ENCODE measurements at places on chromosomes 7 and 10.
A peak's percentile ranks its signal among the peaks of the same experiment; 100 is the strongest.

- DNase-seq = no peak
Observed at GRCh38 chr10:117759266-117759665, 216.7 kb downstream of the EMX2 start.

GRCh38 chr7:29596593-29597178 lies 33.1 kb downstream of the PRR15 start:
- no peak for DNase-seq

GRCh38 chr10:102917314-102917961 lies 656 bp upstream of the CNNM2 start:
- peak; percentile 82 for DNase-seq

DNA sequence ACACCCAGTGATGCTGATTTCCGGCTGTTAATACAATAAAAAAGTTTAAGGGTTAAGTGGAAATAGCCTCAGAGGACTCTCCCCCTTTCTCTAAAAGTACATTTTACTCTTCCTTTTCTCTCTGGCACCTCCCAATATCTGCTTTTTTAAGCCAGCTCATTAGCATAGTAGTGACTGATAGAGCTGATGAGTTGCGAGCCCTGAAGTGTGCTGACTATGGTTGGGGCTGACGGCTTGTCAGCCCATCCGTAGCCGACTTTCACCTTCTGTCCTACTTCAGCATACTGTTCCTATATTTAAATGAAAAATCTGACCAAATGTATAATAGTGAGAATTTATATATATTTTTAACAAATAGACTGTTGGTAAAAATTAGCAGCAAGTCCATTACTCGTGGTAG lies 80.0 kb downstream of the SHH start:
- no peak for DNase-seq

DNA sequence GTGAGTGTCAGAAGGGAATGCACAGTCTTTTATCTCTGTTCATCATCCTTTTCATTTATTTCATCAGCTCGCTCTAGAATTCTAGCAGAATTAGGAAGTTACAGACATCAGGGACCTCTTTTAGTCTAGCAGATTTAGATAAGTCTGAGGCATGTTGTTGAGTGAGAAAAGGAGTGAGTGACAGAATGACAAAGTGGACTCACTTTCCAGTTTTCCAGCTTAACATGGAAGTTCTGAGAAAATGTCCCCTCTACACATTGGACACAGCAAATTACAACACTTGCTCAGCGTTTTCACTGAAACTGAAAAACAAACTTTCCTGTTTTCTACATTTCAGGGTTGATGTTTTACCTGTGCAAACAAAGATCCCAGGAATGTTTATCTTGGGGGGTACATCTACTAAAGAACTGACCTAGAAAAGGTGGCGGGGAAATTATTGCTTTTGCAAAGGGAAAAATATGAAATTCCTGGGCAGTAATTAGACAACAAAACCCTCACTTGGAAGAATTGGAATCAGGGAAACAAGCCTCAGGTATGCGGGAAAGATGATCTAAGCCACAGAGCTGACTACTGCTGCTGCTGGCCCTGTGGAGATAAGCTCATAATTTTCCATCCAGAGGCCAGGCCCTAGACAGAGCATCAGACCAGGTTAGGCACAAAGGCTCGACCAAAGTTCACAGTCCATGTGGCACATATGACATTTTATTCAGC lies 14.6 kb upstream of the CYP3A5 start:
- DNase-seq = no peak

DNA sequence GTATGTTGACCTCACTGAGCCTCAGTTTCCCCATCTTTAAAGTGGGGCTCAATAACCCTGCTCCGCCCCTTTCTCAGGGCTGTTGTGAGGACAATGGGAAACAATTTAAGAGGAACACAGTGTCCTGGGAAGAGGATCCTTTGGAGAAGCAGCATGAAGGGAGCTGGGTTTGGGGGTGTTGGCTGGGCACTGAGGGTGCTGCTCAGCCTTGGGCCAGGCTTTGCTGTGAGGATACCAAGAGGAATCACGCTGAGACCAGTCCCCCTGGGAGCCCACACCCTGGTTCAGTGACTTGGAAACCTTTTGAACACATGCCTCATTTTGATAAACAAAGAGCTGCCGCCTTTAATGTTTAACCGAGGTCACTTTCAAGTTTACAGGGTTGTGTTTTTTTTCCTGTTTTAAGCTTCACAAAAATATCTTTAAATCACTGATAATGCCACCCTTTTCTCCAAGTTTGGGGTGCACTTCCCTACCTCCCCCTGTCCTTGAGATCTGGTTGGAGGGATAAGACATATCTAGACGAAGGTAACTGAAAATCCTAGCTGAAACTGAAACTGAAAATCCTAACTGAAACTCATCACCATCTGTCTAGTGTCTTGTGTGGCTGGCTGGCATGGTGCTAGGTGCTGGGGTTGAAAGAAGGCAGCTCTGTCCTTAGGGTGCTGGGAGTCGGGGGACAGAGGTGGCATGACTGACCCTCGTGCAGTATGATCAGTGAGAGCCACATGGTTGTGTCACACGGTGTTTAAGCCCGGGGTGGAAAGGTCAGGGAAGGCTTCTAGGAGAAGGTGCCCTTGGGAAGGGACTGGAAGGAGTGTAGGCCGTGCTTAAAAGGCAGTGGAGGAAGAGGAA lies 27.7 kb downstream of the ZNF775 start:
- DNase-seq = peak; percentile 44

DNA sequence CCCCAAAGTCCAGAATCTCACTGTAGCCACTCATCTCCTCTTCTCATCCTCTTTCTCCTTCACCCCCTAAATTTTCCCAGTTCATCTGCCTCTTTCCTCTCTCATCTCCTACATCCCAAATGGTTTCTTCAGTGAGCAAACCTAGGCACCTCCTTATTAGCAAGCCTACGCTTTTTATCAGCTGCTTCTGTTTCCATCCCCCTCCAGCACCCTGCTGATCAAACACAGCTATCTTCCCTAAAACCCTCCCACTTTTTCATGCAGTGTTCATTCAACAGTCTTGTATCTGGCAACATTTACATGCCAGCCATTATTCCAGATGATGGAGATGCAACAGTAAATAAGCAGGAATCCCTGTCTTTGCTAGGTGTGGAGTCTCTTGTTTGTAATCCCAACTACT lies 3.3 kb upstream of the ABRAXAS2 start:
- no peak for DNase-seq

- DNase-seq = no peak
Observed at GRCh38 chr10:60353519-60354258, 36.0 kb downstream of the ANK3 start.

- DNase-seq = no peak
Observed at GRCh38 chr7:69651101-69651590, 52.9 kb downstream of the AUTS2 start.

DNA sequence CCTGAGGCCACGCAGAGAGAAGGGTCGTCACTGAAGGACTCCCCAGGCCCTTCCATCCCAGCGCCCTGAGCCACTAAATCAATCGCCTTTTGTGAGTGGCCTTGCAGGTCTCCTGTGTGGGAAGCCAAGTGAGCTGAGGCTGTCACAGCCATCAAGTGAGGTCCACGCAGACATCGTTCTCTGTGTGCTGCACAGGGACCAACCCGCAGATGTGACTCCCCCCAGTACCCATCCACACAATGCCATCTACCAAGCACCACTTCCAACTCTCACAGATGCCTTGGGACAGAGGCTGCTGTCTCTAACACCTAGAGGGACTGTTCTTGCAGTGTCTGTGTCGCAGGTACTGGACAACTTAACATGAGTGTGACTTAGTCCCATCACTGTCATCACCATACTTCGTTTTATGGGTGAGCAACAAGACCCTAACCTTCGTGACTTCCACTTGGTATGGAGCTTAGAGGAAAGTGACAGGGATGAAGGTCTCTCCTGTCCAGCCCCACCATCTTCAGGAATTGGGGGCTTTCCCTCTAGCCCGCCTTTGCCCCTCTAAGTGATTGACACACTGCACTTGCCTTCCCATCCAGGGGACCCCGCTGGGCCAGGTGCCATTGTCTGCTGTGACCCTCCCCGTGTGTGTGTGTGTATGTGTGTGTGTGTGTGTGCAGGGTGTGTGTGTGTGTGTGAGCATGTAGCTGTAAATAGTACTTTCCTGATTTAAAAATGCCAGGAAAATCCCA lies 51.4 kb upstream of the TMEM72 start:
- DNase-seq = no peak

GRCh38 chr7:149725916-149726315 lies 47.5 kb downstream of the ZNF467 start:
- DNase-seq = no peak

DNA sequence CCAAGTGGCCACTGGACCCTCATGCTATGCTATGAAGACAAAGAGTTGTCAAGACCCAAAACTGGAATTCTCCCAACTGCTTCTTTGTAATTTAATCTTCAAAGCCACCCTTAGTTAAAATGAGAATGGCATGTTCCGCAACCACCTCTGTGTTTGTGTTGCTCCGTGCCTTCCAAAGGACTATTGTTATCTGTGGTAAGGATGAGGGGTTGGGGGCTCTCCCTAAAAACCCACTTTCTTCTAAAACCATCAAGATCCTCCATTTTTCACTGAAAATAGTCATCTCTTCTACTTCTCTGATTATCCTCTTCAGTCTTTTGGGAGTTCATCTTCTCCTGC lies 222.1 kb upstream of the AOAH start:
- no peak for DNase-seq

DNA sequence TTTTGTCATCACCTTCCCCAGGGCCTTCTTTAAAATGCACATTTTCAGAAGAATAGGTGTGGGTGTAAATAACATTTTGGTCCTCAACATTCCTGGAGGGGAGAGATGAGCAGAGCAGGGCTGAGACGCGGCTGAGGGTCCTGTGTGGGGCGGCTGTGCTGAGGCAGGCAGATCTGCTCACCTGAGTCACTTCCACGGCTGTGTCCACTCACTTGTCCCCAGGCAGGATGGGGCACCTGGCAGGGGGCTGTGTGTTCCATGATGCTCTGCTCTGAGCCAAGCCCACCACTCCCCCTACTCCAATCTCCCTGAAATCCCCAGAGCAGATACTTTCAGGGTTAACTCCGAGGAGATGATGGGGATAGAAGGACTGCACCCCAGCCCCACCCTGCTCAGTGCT lies 93.8 kb downstream of the GLRX3 start:
- DNase-seq = no peak

DNA sequence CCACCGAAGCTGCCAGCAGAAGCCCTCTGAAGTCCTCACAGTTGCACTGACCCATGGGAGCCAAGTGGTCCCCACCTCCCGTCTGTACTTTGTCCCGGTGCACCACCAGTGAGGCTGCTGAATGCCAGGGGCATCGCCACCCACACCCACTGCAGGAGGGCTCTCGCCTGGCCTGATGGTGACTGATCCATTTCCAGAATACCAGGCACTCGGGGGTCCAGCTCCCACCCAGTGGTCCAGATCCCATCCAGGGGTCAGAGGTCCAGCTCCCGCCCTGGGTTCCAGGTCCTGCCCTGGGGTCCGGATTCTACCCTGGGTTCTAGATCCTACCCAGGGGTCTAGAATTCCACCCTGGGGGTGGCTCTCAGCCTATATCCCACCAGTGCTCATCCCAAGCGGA lies 9.1 kb upstream of the JAKMIP3 start:
- DNase-seq = no peak

DNA sequence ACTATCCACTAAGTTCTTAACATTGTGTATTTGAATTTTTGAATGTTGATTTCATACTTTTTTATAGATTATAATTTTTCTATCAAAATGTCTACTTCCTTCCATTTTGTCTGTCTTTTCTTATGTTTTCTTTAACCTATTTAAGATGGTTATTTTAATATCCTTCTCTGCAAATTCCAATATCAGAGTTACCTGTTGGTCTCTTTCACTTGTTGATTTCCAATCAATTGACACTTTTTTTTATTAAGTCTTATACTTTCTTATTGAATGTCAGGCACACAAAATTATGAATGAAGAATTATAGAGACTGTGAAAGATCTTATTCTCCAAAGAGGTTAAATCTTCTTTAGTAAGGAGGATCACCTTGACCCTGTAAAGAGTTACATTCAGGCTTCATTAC lies 448.3 kb upstream of the NRG3 start:
- DNase-seq = no peak

GRCh38 chr7:68429411-68430117 lies 1168.7 kb upstream of the AUTS2 start:
- no peak for DNase-seq

GRCh38 chr10:17273403-17273802 lies 45.4 kb downstream of the VIM start:
- DNase-seq = no peak

DNA sequence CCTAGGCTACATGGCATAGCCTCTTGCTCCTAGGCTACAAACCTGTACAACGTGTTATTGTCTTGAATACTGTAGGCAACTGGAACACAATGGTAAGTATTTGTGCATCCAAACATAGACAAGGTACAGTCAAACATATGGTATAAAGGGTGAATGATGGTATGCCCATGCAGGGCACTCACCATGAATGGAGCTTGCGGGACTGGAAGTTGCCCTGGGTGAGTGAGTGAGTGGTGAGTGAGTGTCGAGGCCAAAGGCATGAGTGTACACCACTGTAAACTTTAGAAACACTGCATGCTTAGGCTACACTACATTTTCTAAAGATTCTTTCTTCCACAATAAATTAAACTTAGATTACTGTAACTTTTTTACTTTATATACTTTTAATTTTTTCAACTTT lies 165.7 kb downstream of the PARD3 start:
- DNase-seq = no peak

DNA sequence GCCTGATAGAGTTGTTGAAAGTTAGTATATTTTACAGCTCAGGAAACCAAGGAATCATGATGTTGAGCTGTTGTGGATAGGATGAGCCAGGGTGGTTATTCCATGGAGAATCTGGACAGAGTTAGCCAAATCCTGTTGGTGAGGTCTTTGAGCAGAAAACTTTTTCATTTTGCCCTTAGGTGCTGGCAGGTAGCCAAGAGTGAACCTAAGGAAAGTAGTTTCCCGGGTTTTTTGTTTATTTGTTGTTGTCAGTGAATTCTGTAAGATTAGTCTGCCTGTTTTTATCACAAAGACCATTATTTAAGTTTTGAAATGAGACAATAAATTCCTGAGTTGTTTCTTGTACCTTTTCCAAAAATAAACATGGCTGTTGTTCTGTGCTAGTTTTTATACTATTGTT lies 61.0 kb downstream of the GALNT11 start:
- no peak for DNase-seq

- DNase-seq = no peak
Observed at GRCh38 chr7:41732436-41732785, 29.5 kb upstream of the INHBA start.

- no peak for DNase-seq
Observed at GRCh38 chr7:126809188-126809587, 443.6 kb downstream of the GRM8 start.

GRCh38 chr10:13672548-13672947 lies 85.8 kb downstream of the PRPF18 start:
- DNase-seq = no peak

GRCh38 chr7:50509459-50509858 lies 55.7 kb downstream of the DDC start:
- no peak for DNase-seq

GRCh38 chr10:71848325-71849275 lies 2.5 kb downstream of the PSAP start:
- DNase-seq = no peak

GRCh38 chr7:18016547-18017444 lies 10.8 kb downstream of the PRPS1L1 start:
- no peak for DNase-seq

- DNase-seq = no peak
Observed at GRCh38 chr10:62904281-62904875, 88.2 kb upstream of the EGR2 start.

- no peak for DNase-seq
Observed at GRCh38 chr7:12369756-12370155, 33.9 kb downstream of the VWDE start.
